ENCODE measurements at places on chromosomes 1 and 21.
A peak's percentile ranks its signal among the peaks of the same experiment; 100 is the strongest.

DNA sequence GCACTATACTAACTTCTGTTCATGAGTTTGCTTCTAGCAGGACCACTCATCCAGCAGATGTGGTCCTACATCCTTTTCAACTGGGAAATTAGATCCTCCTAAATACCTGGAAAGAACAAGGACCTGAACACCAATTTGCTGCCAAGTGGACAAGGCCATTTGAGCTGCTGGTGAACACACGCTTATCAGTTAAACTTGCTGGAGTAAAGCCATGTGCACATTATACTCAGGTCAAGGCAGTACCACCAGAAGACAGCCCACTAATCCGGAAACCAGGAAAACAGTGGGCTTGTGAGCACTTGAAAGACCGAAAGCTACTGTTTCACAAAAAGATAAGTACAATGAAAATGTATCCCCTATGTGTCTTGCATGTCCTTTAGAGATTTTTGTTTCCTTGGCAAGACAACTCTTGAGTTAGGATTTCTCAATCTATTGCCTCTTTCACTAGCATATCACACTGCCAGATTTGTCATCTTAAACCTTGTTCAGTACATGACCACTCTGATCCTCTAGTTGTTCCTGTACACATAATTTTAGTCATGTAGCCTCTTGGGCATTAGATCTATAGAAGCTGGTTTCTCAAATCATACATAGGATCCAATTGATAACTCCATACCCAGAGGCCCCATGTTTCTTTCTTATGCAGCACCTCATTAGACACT, 4.5 kb upstream of the REN start:
- no peak for DNase-seq

- no peak for DNase-seq
Observed at GRCh38 chr1:216883518-216883917, 160.3 kb upstream of the ESRRG start.

DNA sequence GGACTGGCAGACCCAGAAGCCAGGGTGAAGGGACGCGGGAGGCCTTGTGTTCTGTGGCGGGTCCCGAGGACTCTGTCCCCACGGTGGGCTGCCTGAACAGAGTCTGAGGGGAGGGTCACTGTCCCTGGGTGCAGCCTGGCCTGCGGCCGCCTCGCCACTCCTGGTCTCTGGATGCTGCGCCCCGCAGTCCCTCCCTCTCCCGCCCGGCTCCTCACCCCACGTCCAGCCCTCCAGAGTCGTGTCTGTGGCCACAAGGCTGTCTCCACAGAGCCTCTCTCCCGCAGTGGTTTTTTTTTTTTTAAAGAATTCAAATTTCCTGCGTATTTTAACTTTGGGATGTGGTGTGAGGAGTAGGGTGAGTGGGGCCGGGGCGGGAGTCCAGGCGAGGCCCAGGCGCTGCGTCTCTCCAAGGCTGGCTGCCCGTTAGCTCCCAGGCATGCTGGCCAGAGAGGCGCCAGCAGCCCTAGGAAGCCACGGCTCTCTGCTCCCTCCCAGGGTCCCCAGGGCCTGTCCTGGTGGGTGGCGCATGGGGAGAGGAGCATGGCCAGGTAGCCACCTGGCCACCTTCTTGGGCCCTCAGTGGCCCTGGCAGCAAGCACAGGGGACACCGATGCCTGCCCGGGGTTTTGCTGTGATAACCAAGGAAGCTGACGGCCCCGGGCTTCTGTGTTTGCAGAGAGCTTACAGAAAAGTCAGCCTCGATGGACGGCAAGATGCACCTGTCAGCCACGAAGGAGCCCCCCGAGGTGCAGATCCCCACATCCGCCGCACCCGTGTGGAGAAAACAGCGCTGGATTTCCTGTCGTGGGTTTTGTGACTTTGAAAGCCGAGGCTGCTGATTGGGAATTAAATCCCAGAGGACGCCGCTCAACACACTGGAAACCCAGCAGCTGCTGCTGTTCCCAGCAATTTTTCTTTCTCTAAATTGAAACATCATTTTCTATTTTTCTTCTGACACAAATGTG, 72.8 kb downstream of the MORN1 start:
- no peak for DNase-seq

GRCh38 chr1:199688133-199688676, 339.3 kb upstream of the NR5A2 start:
- DNase-seq, result no peak

GRCh38 chr1:5768014-5768413, 224.2 kb downstream of the NPHP4 start:
- no peak for DNase-seq

DNA sequence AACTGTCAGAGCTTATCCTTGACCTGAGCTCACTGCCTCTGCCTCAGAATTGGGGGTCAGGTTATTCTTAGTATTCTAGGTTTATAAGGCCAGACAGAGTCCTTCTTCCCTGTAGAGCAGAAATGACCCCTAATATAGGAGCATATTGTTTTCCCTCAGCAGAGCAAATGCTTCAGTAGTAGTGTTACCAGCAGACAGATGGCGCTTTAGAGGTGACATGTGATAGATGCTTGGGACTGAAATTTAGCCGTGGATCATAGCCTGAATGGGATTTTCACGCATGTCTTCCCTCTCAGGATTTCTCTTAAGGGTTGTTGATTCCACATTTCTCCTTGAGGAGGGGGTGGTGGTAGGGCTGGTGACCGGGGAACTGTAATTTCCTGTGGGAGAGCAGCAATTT, 24.5 kb downstream of the ADARB1 start:
- peak; percentile 66 for DNase-seq

GRCh38 chr1:160711276-160711601, 383 bp downstream of the CD48 start:
- DNase-seq, result no peak

GRCh38 chr1:164742745-164743144, 183.8 kb downstream of the PBX1 start:
- no peak for DNase-seq

GRCh38 chr1:40122855-40123254, 25.8 kb upstream of the PPT1 start:
- DNase-seq, result no peak

GRCh38 chr1:160853014-160853413, 9.7 kb downstream of the CD244 start:
- DNase-seq, result no peak

GRCh38 chr1:233393926-233394680, 66.6 kb downstream of the MAP3K21 start:
- DNase-seq, result no peak

GRCh38 chr1:99546432-99547416, 99.2 kb upstream of the PALMD start:
- DNase-seq, result no peak

DNA sequence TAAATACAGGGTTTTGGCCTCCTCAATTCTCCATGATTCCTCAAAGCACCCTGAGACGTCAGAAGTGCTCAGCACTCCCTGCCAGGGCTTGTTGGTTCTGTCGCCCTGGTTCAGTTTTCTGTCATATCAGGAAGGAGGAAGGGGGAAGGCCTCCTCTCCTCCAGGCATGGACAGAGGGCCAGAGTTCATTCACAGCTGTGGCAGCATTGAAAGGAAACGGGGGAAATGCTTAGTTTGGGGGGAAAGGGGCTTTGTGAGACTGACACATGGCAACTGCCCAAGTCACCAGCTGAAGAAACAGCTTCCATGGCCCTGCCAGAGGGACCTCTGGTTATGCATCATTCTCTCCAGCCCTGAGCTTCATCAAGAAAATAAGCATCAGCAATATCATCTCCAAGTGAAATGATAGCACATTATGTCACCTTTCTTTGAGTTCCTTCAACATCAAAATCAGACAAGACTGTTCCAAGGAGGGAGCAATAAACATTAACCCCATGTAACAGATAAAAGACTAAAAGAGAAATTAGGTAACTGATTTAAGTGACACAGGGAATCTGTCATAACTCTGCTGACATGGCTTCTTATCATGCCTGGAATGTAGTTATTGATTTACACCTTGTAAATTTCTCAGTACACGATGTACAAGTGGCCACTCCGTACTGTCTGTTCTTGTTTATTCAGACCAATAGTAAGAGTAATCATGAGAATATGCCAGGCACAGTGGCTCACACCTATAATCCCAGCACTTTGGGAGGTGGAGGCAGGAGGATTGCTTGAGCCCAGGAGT, 103.2 kb upstream of the SLC25A33 start:
- DNase-seq, result no peak

GRCh38 chr1:28510273-28510969, 4.6 kb downstream of the RCC1 start:
- no peak for DNase-seq
